ENCODE measurements at places on chromosomes 11 and 22. TPM values are rescaled to one million over a fixed set of nuclear protein-coding genes. Genes with fewer than 3 reads are reported as not detected.

DNA sequence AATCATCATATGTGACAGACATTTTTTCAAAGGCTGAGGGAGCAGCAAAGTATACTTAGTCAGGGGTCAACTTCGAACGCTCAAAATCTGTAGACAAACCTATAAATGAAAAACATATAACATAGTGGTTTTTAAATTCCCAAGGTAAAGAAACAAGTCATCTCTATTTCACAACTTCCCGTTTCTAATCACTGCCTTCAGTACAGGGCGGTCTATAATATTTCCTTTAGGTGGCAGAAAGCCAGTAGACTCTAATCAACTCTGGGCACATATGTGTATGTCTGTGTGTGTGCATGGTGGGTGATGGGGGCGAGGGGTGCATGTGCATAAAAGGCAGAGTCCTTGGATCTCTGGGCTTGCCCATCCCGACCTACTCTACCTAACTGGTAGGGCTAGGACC is 55.0 kb upstream of the ARFGAP3 start:
- DNase-seq = no peak

GRCh38 chr11:129766898-129767604 is 48.6 kb upstream of the TMEM45B start:
- peak; percentile 60 for DNase-seq

GRCh38 chr11:70420496-70420895 is 22.2 kb downstream of the CTTN start:
- no peak for DNase-seq

DNA sequence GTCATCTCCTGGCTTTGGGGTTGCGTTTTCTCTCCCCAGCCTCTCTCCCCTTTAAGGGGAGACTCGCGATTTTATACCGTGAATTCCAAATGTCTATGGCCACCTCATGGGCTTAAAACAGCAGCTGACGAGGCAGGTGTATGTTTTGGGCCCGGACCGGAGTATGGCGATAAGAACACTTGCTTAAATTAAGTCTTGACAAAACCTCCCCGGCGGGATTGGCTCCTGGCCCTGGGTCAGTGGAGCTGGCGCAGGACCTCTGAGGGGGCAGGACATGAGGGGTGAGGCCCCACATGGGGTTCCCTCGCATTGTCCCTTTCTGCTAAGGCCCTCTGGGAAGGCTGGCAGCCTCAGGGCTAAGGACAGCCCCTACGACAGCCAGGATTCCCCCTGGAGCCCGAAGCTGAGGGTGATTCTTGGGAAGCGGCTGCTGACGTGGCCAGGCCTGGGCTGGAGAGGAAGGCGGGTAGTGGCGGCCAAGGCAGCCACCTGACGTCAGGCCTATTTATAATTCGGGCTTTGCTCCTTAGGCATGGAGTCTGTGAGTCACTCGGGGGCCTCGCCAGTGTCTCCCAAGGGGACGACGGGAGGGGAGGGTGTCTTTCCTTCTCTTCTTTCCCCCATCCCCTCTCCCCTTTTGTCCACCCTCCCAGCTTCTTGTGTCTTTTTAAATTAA is 12.7 kb downstream of the MYO18B start:
- DNase-seq = no peak

GRCh38 chr11:46360878-46361277 is 13.6 kb downstream of the DGKZ start:
- DNase-seq = no peak

DNA sequence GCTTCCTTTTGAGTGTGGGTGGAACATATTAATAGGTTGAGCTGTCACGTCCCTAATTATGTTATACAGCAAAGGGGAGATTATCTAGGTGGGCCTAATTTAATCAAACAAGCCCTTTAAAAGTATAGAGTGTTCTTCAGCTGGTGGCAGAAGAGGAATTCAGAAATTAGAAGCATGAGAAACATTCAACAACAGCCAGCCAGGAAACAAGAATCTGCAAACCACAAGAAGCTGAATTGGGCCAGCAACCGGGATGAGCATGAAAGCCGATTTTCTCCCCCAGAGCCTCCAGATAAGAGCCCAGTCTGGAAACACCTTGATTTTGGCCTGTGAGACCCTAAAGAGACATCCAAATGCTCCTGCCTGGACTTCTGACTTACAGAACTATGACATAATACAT is 105.8 kb upstream of the LDLRAD3 start:
- DNase-seq = no peak

DNA sequence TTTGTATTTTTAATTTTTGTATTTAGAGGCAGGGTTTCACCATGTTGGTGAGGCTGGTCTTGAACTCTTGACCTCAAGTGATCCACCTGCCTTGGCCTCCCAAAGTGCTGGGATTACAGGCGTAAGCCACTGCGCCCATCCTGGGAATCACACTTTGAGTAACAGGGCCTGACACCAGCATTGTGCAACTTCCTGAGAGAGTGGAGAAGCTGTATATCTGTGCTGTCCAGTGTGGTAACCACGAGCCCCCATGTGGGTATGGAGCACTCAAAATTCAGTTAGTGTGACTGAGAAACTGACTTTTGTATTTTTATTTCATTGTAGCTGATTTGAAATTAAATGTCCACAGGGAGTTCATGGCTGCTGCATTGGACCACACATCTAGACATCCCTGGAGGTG is 36.2 kb downstream of the MPPED1 start:
- DNase-seq = no peak

- DNase-seq = peak; percentile 61
These were observed 9.8 kb downstream of the PRMT3 start for GRCh38 chr11:20397281-20397680.

DNA sequence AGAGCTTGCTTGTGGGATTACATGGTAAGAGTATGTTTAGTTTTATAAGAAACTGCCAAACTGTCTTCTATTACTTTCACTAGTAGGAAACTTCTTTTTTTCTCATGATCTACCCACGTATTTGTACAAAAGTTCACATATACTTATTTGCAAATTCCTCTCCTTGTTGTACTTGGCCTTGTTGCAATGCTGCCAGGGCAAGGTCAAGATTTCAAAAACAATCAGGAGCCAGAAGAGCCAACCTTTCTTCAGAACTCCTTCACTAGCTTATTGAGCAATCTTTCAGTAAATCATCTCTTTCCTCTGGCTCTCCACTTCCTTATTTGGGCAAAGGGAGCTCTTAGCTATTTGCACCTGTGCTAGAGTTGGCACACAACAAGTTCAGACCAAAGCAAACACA is 9.7 kb downstream of the SRSF8 start:
- peak; percentile 67 for DNase-seq

DNA sequence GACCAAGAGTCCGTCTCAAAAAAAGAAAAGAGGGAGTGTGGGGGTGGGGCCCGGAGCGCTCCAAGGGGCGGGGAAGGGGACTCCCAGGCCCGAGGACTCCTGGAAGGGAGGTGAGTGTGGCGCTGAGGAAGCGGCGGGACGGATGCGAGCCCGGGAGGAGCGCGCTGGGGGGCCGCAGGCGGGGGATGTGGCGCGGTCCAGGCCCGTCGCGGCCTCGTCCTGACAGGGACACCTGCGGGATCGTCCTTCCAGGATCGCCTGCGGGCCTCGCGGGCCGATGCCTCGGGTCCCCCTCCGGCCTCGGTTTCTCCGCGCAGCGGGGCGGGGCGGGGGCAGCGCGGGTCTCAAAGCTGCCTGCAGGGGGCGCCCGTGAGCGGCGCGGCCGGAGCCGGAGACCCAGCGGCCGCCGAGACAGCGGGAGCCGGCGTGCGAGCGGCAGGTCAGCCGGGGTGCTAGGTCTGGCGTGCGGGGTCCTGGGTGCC is 3.8 kb upstream of the ADORA2A start:
- peak; percentile 82 for DNase-seq

- DNase-seq = no peak
These were observed 86.7 kb upstream of the PRODH start for GRCh38 chr22:19022755-19023154.

The ADAMTS8 gene
- total RNA-seq = 0.58 TPM

The C22orf31 gene
- not detected for total RNA-seq

The OR6A2 gene
- not detected for total RNA-seq

The TRIM51 gene
- total RNA-seq = not detected

The HEPHL1 gene
- total RNA-seq = not detected

The OR2AG1 gene
- total RNA-seq = not detected

Data from stomach (tissue), 19 donors.